ENCODE measurements at places on chromosomes 16 and 17.

GRCh38 chr17:59874376-59874775 is 18.4 kb downstream of the TUBD1 start:
- no peak for DNase-seq

GRCh38 chr17:28792877-28793661 is 49.3 kb downstream of the TRAF4 start:
- no peak for DNase-seq

GRCh38 chr17:50046179-50046578 is 9.7 kb upstream of the ITGA3 start:
- DNase-seq = no peak

GRCh38 chr16:68636064-68636560 is 9.0 kb upstream of the CDH3 start:
- DNase-seq = no peak

GRCh38 chr16:70410734-70411133 is 28.2 kb downstream of the ST3GAL2 start:
- no peak for DNase-seq

DNA sequence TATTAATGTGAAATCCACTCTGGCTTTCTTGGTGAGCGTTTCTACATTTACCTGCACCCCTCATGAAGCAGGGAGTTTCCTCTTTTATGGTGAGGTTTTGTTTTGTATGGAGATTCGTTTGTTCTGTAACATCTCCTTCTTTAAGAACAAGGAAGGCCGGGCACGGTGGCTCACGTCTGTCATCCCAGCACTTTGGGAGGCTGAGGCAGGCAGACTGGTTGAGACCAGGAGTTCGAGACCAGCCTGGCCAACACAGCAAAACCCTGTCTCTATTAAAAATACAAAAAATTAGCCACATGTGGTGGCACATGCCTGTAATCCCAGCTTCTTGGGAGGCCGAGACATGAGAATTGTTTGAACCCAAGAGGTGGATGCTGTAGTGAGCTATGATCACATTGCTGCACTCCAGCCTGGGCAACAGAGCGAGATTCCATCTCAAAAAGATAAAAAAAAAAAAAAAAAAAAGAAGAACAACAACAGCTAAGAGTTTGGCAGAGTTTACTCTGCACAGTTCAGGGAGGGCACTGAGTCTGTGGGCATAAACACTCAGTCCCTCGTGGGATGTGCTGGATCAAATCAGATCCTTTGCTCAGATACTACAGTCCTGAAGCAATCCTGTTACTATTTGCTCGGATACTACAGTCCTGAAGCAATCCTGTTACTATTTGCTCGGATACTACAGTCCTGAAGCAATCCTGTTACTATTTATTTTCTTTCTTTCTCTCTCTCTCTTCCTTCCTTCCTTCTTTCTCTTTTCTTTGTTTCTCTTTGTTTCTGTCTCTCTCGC is 28.9 kb downstream of the ADCY9 start:
- DNase-seq = no peak

DNA sequence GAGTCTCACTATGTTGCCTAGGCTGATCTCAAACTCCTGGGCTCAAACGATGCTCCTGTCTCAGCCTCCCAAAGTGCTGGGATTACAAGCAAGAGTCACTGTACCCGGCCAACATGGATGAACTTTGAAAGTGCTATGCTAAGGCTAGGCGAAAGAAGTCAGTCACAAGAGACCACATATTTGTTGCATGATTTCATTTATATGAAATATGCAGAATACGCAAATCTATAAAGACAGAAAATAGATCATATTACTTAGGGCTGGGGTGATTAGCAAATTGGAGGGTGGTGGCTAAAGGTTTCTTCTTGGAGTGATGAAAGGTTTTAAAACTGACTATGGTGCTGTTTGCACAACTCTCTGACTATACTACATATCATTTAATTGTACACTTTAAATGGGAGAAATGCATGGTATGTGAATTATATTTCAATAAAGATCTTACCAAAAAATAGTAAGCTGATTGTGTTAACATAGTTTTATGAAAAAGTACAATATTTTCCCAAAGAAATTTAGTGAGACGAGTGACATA is 1.2 kb upstream of the FLYWCH1 start:
- no peak for DNase-seq

DNA sequence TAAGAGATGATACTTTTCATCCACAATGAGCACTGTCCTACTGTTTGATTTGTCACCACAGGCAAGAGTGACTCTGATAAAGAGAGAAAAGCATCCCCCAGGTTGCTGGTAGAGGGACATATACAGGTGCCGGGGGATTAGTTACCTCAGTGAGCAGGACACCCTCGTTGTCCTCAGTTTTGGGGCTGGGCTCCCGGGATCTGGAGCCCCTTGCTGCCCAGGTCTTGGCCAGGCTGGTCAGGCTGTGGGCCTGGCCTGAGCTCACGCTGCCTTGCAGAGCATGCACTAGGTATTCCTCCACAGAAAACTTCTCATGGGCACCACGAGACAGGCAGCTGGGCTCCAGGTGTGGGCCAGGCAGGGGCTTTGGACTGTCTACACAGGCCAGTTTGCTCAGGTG is 24.4 kb upstream of the SPATA32 start:
- no peak for DNase-seq

Measured in GM13976 (cell line).